Mucosa of descending colon (tissue), 3 donors: ENCODE measurements at places on chromosomes 7 and 10.

DNA sequence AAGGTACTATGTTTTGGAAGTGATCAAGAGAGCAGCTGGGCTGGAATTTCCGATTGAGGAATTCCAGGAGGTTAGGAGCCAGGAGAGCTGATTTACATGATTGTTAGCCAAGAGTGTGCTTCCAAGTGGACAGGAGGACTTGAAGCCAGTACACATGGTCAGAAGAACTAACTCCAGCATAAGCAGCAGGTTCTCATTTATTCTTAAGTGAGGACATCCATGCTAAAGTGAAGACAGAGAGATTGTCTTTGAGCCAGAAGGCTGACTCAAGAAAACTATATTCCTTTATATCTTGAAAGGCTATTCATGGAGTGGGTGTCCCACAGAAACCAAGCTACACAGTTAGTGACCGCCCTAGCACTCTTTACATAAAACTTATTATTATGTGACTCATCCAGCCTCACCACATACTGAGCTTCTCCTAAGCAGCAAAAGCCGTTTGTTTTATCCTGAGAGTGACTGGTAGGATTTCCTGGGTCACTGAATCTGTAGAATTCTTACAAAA lies 56.7 kb upstream of the SEMA3A start:
- no peak for DNase-seq

DNA sequence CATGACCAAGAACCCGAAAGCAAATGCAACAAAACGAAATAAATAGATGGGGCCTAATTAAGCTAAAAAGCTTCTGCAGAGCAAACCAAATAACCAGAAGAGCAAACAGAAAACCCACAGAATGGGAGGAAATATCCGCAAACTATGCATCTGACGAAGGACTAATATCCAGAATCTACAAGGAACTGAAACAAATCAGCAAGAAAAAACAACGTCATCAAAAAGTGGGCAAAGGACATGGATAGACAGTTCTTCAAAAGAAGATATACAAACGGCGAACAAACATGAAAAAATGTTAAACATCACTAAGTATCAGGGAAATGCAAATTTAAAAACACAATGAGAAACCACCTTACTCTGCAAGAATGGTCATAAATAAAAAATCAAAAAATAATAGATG lies 35.3 kb upstream of the CACUL1 start:
- no peak for DNase-seq

DNA sequence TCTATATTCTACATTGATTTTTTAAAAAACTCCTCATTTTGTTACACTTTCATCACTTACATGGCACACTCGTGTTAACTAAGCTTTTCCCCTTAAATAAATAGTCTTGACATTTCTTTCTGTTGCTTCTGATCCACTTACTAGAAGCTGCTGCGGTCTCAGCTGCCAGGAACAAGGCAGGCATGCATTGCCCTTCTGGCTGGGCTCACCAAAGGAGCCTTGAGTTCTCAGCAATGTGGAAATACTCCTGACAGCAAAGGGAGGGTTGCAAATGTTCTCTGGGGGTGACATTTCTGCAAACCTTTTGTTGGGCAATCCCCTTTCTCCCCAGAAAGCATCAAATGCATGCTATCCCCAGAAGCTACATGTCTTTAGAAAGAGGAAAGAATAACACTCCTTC lies 350.1 kb downstream of the PRPF18 start:
- DNase-seq = no peak

- DNase-seq = no peak
These were observed 252.2 kb downstream of the CALN1 start for GRCh38 chr7:72159911-72160310.

- no peak for DNase-seq
These were observed 52.0 kb downstream of the P4HA1 start for GRCh38 chr10:73044378-73045285.
